ENCODE measurements at places on chromosomes 7 and 10. TPM values are rescaled to one million over a fixed set of nuclear protein-coding genes. Genes with fewer than 3 reads are reported as not detected.

Gene PHYHIPL
- 12.0 TPM for total RNA-seq

Gene HILPDA
- 10.3 TPM for total RNA-seq

Gene ANXA8L1
- not detected for total RNA-seq

- no peaks in the 10 kb centered on the region for H3K4me1 ChIP-seq
- no peaks in the 10 kb centered on the region for H3K36me3 ChIP-seq
- no peaks in the 10 kb centered on the region for H3K27me3 ChIP-seq
- no peak for DNase-seq
Measured at GRCh38 chr10:132382231-132382922, 14.6 kb upstream of the PWWP2B start.

- no peaks in the 10 kb centered on the region for H3K27me3 ChIP-seq
- no peak overlapping the region for H3K27ac ChIP-seq
- H3K4me3 ChIP-seq, result no peak overlapping the region
Measured at GRCh38 chr10:108899670-108900069, 1023.6 kb downstream of the XPNPEP1 start.

Gene FGFR2
- 59.4 TPM for total RNA-seq

- no peaks in the 10 kb centered on the region for H3K4me1 ChIP-seq
- no peak overlapping the region for H3K27ac ChIP-seq
- no peaks in the 10 kb centered on the region for H3K27me3 ChIP-seq
- no peaks in the 10 kb centered on the region for H3K36me3 ChIP-seq
- DNase-seq, result no peak
Measured at GRCh38 chr10:8722835-8723234, 668.3 kb downstream of the GATA3 start.

DNA sequence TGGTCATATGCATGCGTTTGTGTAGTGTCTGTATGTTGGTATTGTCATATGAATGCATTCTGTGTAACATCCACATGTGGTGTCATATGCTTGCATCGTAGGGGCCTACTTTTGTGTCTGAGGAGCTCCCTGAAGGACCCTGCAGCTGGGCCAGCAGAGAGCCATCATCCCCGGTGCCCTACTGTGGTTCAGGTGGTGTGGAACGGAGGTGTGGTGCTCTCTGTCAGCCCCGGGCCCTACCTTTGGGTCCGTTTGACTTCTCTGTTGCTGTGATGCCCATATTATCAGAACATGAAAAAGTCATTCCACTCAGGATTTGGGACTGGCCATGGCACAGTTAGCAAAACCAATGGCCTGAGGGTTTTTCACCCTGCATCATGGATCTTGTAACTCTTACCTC is 217.9 kb downstream of the ADARB2 start:
- no peak overlapping the region for H3K27ac ChIP-seq
- no peaks in the 10 kb centered on the region for H3K36me3 ChIP-seq
- no peak for DNase-seq
- H3K27me3 ChIP-seq, result no peaks in the 10 kb centered on the region
- H3K4me1 ChIP-seq, result no peaks in the 10 kb centered on the region

- H3K27me3 ChIP-seq, result no peaks in the 10 kb centered on the region
- no peaks in the 10 kb centered on the region for H3K36me3 ChIP-seq
- DNase-seq, result peak; percentile 84
- H3K4me3 ChIP-seq, result no peak overlapping the region
- H3K4me1 ChIP-seq, result peaks cover 7% of the 10 kb centered on the region
Measured at GRCh38 chr10:7696545-7696944, 6.6 kb upstream of the ITIH2 start.

DNA sequence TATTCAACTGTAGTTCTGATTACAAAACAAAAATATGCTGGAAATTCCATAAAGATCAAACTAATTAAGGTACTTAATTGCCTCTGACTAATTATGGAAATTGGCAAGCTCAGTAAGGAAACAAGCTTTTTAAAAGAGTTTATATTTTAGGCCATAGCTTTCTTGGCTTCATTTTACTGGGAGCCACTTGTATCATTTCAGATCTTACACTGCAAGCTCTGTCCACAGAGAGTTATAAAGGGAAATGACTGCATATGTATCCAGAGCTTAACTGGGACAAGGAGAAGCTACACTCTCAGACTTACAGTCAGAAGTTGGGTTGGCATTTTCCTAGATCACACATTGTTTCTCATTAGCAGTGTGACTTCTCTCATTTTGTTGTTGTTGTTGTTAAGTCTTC is 92.4 kb downstream of the LRRN3 start:
- H3K27ac ChIP-seq, result no peak overlapping the region
- H3K27me3 ChIP-seq, result no peaks in the 10 kb centered on the region
- DNase-seq, result no peak
- H3K36me3 ChIP-seq, result no peaks in the 10 kb centered on the region

- no peak for DNase-seq
- no peak overlapping the region for H3K27ac ChIP-seq
- no peaks in the 10 kb centered on the region for H3K27me3 ChIP-seq
- no peaks in the 10 kb centered on the region for H3K36me3 ChIP-seq
Measured at GRCh38 chr7:90944021-90944420, 320.2 kb upstream of the FZD1 start.

GRCh38 chr10:60607372-60607771 is 170.9 kb upstream of the CDK1 start:
- no peak overlapping the region for H3K4me3 ChIP-seq
- H3K36me3 ChIP-seq, result no peaks in the 10 kb centered on the region
- H3K27me3 ChIP-seq, result no peaks in the 10 kb centered on the region
- no peaks in the 10 kb centered on the region for H3K4me1 ChIP-seq

DNA sequence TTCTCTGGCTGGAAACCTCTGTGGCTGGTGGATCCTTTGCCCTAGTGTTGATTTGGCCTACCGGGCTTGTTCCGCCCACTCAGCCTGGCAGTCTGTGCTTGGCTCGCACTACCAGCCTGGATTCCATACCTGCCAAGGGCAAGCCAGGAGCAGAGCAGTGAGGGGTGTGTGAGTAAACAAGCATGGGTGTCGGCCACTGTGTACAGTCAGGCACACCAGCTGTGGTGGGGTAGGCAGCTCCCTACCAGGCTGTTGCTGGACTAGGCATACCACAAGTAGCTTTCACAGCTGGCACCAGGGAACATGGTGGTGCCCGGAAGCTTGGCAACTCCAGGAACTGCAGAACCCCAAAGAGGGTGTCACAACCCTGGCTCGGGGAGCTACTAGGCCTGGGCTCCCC is 942.9 kb upstream of the LRRN3 start:
- no peaks in the 10 kb centered on the region for H3K4me1 ChIP-seq
- H3K36me3 ChIP-seq, result no peaks in the 10 kb centered on the region
- no peak overlapping the region for H3K4me3 ChIP-seq
- no peak overlapping the region for H3K27ac ChIP-seq
- H3K27me3 ChIP-seq, result no peaks in the 10 kb centered on the region

Gene CNNM2
- total RNA-seq, result 10.9 TPM

Gene PVRIG
- 3.2 TPM for total RNA-seq

Gene HMX3
- not detected for total RNA-seq

- no peaks in the 10 kb centered on the region for H3K4me1 ChIP-seq
- no peak overlapping the region for H3K4me3 ChIP-seq
- H3K27ac ChIP-seq, result no peak overlapping the region
- no peaks in the 10 kb centered on the region for H3K36me3 ChIP-seq
- no peak for DNase-seq
- H3K27me3 ChIP-seq, result no peaks in the 10 kb centered on the region
Measured at GRCh38 chr10:49579621-49580020, 30.5 kb upstream of the SLC18A3 start.

- H3K27ac ChIP-seq, result no peak overlapping the region
- H3K27me3 ChIP-seq, result no peaks in the 10 kb centered on the region
- H3K36me3 ChIP-seq, result no peaks in the 10 kb centered on the region
- H3K4me3 ChIP-seq, result no peak overlapping the region
- DNase-seq, result peak; percentile 67
Measured at GRCh38 chr7:18125476-18125875, 97.8 kb upstream of the PRPS1L1 start.

Gene TRIM56
- 54.5 TPM for total RNA-seq

DNA sequence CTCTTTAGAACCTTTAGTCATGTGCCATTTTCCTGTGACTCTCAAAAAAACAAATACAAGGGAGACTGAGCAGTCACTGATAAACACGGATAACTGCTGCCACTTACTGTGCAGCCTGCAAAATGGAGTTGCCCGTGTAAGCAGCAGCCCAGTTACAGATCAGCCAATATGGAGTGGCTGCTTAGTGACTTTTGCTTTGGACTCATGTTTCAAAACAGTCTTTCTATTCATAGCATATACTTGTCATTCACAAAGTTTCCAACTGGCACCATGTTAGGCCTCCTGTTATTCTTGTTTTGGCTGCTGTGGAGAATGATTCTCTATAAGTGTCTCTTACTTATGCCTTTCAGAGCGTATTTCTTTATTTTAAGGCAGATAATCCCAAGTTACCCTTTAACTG is 3.0 kb downstream of the FAM204A start:
- no peak overlapping the region for H3K27ac ChIP-seq
- no peak overlapping the region for H3K4me3 ChIP-seq
- peaks cover 19% of the 10 kb centered on the region for H3K36me3 ChIP-seq
- no peaks in the 10 kb centered on the region for H3K27me3 ChIP-seq
- no peak for DNase-seq

DNA sequence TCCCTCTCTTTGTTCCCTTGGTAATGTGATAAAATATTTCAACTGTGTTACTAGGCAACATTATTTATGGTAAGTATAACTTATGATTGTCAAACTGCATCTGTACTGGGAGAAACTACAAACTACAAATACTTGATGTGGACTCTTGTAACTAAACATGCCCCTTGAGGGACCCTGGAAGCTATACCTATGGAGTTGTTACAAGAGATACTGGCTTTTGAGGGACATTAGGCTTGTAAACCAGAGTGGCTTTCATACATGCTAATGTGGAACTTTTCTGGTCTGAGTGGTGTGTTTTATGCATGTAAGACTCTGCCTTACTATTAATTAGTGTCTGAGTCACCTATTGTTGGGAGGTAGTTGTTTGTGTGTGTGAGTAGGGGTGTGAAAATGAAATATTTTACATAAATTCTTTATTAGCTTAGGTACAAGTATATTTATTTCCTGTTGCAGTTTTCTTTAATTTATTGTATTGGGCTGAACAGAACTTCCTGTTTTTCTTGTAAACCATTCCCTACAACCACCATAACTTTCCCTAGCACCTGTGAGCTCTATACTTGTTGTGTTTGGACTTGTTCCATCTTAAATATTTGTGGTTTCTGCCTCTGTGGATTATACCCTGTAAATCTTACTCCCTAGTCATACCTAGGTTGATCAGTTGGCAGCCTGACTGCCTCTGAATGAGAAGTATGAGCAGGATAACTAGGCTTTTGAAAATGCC is 49.8 kb downstream of the STK31 start:
- H3K27ac ChIP-seq, result no peak overlapping the region
- no peaks in the 10 kb centered on the region for H3K36me3 ChIP-seq
- H3K4me3 ChIP-seq, result no peak overlapping the region
- peak; percentile 75 for DNase-seq
- H3K4me1 ChIP-seq, result no peaks in the 10 kb centered on the region

Gene GALNT17
- 2.4 TPM for total RNA-seq

DNA sequence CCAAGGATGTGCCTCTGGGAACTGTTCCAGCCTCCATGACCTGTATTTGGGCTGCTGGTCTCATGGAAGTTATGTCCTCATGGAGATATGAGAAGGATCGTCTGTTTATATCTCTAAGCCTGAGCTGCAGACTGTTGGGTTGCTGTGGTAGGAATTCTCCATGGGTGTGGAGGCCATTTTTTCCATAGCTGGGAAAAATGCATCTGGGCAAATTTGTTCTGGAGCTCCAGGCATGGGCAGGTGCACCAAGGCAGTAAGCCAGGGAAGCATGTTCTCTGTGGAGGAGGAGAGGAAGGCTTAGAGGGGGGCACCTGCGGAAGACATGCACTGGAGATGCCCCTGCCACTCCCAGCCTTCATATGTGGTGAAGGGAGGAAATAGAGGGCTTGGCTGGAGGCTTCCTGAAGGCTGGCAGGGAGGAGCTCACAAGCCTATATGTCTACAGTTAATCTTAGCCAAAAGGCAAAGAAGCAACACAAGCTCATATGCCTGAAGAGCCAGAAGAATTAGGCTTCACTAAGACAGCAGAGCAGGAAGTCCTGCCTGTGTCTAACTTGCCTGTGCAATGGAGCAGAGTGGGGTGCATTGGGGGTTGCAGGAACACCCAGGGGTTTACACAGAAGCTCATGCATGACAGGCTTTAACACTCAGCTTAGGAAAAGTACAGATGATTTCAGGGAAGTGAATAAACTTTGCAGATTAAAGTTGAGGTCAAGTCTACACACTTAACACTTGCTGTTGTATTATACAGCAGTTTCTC is 35.1 kb upstream of the CXCL12 start:
- H3K36me3 ChIP-seq, result no peaks in the 10 kb centered on the region
- H3K4me1 ChIP-seq, result no peaks in the 10 kb centered on the region
- no peak for DNase-seq

- H3K4me3 ChIP-seq, result no peak overlapping the region
- H3K4me1 ChIP-seq, result peaks cover 4% of the 10 kb centered on the region
- DNase-seq, result no peak
- H3K27me3 ChIP-seq, result no peaks in the 10 kb centered on the region
- no peaks in the 10 kb centered on the region for H3K36me3 ChIP-seq
Measured at GRCh38 chr7:12770227-12770975, 83.0 kb downstream of the ARL4A start.

DNA sequence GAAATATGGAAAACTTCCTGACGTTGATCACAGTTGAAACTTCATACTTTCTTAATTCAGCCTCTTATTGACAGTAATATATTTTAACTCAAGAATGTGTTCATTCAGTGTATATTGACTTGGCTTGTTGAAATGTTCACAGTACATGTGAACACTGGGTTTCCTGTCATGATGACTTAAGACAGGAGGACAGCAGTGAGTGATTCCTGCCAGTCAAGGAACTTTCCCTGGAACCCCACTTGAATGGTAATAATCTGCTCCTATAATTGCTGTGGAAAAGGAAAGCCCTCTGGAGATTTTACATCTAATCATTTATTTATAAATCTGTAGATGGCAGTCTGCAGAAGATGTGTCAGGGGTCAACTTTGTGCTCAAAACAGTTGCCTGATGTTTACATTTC is 216.5 kb downstream of the MGMT start:
- no peak for DNase-seq
- H3K36me3 ChIP-seq, result no peaks in the 10 kb centered on the region
- H3K4me3 ChIP-seq, result no peak overlapping the region
- H3K4me1 ChIP-seq, result no peaks in the 10 kb centered on the region
- no peak overlapping the region for H3K27ac ChIP-seq
- H3K27me3 ChIP-seq, result no peaks in the 10 kb centered on the region

DNA sequence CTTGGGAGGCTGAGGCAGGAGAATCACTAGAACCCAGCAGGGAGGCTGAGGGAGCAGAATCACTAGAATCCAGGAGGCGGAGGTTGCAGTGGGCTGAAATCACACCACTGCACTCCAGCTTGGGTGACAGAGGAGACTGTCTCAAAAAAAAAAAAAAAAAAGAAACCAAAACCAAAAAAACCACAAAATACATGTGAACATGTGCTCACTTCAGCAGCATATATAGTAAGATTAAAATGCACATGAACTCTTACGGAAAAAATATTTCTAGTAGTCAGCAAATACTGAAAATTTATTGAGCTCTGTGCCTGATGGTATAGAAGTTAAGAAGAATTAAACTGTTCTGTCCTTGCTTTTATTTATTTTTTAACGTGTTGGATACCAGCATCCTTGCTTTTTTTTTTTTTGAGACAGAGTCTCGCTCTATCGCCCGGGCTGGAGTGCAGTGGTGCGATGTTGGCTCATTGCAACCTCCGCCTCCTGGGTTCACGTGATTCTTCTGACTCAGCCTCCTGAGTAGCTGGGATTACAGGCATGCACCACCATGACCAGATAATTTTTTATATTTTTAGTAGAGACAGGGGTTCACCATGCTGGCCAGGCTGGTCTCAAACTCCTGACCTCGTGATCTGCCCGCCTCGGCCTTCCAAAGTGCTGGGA is 9.6 kb upstream of the ZNF487 start:
- no peak overlapping the region for H3K4me3 ChIP-seq
- DNase-seq, result no peak
- no peak overlapping the region for H3K27ac ChIP-seq
- no peaks in the 10 kb centered on the region for H3K4me1 ChIP-seq

All from kidney (tissue), 22 donors.